Activated effector memory CD4-positive, alpha-beta T cell treated with anti-CD3 and anti-CD28 coated beads, Interleukin-2, amount 50 U/mL, for 16 hours (primary cell): ENCODE measurements at places on chromosomes 2 and 18.

DNA sequence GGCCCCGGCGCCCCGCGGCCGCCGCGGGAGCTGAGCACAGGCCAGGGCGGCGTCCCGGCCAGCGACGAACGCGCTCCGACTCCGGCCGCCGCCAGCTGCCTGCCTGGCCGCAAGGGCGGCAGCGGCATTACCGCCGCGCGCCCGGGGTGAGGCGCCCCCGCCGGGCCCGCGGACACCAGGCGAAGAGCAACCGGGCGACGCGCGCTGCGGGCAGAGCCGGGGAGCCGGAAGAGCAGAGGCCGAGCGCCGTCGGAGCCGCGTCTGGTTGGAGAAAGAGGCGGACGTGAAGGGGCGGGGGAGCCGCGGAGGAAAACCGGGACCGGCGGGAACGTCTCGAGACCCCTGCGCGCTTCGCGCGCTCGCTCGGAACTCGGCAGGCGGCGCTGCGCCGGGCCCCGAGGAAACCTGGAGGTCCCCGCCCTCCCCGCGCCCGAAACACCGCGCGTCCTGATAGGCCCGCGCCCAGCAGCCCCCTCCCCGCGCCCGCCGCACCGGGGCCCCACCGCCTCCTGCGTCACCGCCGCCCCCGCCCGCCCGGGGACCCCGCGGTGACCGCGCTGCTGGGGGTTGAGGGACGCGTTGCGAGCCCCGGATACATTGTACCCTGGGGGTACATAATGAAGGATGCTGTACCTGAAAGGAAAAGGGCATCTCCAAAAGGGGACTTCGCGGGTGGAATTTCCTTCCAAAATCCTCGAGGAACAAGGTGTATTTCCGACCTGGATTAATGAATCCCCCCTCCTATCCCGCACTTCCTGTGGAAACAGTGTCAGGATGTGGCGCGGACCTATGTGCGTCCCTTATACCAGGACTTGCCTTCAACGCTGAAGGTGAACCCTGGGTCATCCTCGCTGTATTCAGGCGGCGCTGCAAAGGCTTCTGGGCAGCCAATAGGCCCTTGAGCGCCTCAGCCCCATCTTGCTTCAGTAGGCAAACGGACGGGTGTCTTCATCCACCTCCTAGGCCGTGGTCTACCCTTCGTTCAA is 1.0 kb upstream of the B4GALT6 start:
- peak; percentile 75 for DNase-seq

DNA sequence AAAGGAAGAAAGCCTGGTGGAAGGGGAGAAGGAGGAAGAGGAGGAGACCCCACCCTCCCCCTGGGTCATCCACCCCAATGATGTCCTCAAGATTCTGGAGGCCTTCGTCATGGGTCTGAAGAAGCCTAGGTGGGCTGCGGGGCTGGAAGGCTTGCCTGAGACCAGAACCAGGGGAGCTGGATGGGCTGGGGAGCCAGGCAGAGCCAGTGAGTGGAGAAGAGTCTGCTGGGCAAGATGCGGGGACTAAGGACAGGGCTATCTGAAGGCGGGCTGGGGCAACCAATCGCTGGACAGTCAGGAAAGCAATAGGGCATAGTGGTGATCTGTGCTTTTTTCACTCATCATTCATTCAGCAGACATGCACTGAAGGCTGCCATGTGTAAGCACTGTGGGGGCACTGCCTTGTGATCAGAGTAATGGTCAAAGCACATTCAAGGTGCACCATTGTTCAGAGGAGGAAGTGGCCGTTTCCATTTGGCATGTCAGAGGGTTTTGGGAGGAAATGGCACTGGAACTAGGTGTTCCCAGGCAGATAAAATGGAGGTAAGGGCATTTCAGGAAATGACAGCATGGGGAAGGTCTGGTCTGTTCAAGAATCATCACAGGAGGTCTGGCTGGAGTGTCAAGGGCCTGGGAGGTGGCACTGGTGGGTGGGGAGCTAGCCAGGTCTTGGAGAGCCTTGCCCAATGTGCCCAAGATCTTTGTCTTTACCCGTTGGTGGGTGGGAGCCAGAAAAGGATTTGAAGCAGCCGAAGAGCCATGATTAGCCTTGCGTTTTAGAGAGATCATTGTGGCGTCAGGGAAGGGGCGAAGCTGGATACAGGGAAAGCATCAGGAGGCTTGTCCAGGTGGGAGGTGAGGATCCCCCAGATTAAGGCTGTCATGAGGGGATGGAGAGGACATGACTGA is 24.2 kb downstream of the OTOF start:
- no peak for DNase-seq

GRCh38 chr2:44459739-44460138 is 98.0 kb downstream of the CAMKMT start:
- DNase-seq: no peak

DNA sequence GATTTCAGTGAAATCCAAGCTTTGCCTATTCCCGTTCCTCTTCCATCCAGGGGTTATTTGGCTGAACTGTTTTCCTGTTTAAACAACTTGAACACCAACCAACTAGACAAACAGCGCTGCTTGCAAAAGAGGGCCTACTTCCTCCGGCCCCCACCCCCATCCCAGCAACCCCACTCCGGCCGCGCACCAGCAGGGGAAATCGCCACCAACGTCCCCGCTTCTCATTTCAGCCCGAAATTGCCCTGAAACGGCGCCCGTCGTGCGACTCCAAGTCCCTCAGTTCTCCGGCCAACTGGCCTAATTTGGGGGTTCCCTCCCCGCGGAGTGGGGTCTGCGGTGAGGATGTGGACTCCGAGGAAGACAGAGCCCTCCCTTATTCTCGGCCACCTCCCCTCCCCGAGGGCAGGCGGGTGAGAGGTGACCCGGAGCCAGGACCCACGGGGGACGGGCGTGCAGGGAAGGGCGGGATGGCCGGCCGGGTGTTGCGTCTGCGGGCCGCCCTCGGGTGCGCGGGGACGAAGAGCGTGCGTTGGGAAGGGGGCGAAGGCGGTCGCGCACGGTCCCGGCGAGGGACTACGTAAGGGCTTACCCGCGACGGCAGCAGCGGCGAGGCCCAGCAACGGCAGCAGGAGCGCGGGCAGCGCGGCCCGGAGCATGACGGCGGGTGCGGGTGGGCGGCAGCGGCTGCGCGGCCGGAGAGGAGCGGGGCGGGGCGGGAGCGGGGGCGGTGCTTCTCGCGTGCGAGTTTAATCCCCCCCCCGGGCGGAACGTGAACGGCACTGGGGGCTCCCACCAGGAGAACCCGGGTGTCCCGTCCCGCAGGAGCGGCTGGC is at the start of gene CD302:
Gene CD302 (minus strand): TSS at position 666 of the 833 bp plus-strand sequence. CDS start 10 bp downstream, at position 656.
- peak; percentile 71 for DNase-seq

- no peak for DNase-seq
Observed at GRCh38 chr2:180934911-180935310, 45.5 kb upstream of the UBE2E3 start.

DNA sequence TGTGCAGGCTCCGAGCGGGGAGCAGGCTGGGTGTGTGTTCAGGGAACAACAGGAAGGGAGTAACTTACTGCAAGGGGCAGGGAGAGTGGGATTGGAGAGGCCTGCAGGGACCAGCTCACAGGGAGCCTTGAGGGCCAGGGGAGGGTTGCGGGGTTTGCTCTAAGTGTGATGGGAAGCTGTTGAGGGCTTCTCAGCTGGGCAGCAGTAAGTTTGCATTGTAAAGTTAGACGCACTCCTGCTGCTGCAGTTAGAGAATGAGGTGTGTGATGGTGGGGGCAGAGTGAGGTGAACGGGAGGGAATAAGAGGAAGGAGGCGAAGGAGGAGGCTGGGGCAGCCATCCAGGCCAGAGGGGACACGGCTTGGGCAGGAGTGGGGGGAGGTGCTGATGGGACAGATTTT is 53.4 kb downstream of the BOLA3 start:
- DNase-seq: peak; percentile 25

- DNase-seq: no peak
Observed at GRCh38 chr2:164388511-164388910, 232.8 kb downstream of the GRB14 start.
